ENCODE measurements at places on chromosomes 5 and 9.

DNA sequence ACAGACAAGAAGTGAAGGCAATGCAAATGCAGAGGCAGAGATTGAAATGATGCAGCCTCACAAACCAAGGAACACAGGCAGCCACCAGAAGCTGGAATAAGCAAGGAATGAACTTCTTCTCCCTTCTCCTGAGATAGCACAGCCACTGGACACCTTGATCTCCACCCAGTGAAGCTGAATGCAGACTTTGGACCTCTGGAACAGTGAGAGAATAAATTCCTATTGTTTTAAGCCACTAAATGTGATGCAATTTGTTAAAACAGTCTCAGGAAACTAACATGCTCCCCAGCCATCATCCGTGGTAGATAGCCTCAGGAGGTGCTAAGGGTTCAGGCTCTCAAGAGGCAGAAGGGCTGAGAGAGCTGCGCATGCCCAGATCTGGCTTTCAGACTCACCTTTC lies 512.2 kb upstream of the ZNF608 start:
- DNase-seq: no peak

GRCh38 chr5:62606878-62607277 lies 28.3 kb downstream of the LRRC70 start:
- DNase-seq: no peak

- DNase-seq: no peak
Observed at GRCh38 chr5:103347716-103348423, 89.3 kb downstream of the MACIR start.

DNA sequence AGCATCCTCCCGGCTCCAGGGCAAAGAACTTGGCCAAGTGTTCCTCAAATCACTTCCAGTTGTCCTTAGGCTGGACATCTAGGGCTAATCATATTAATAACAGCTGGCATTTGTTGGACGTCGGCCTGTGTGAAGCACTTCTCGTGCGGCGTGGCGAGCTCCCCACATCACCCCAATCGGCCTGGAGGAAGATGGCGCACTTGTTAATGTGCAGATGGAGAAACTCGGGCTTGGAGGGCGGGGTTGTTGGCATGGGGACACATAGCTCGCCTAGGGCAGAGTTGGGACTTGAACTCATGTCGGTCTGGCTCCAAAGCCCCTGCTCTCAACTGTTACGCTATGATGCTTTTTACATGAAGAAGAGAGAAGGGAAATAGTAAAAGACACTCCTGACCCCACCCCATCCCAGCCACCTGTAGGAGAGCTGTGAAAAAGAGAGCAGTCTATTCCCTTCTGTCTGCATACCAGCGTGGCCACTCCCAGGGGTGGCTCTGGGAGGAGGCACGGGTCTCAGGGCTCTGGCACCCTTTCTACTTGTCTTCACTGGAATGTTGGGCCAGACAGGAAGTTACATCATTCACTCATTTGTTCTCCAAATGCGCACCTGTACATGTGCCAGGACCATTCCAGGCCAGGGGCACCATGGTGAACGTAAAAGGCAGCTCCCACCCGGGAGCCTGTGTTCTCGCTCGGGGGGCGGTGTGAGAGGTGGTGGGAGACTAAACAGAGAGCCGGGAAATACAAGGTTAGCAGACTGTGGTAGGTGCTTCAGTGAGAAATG lies 12.8 kb upstream of the NUP214 start:
- DNase-seq: no peak

- DNase-seq: no peak
Observed at GRCh38 chr5:79030663-79031484, 38.6 kb downstream of the DMGDH start.

DNA sequence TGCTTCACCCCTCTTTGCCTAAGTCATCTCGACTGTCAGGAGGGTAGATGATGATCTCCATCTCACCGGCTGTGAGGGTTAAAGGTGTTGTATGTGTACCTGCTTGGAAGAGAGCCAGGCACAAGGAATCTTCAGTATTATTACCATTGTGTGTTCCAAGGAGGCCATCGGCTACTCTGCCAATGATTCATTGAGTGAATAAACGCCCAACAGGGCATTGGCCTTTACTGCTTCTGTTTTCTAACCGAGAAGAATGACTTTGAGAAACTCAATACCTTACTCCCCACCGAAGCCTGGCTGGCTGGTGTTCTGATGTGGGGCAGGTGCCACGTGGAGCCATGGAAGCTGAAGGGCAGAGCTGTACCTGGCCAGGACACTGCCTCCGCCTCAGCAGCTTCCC lies 228.8 kb downstream of the SNX18 start:
- no peak for DNase-seq

GRCh38 chr5:123429993-123430392 lies 6.8 kb upstream of the CEP120 start:
- DNase-seq: no peak

DNA sequence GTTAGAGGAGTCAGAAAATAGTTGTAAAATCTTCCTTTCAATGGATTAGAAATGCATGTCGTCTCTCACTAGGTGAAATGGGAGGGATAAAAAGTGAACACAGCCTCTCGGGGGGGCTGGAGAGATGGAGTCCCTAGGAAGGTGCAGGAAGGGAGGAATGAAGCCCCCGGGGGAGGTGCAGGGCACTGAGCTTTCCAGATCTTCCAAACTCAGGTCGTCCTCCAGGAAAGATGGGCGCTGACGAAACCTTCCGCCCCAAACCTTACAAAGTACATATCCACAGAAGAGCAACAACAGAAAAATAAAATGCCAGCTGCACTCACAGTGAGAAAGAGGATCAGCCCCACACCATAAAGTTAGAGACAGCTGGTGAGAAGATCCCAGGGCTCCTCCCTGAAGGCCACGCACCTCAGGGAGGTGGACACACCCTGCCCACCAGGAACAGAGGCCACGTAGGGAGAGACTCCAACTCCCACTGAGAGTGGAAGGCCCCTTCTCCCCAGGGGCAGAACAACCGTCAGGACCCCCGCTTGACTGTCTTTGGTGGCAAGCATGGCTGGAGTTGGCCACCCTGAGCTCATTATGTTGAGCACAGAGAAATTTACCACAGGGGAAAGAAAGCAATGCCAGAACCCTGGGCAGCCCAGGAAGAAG lies 174.3 kb downstream of the AUH start:
- no peak for DNase-seq

DNA sequence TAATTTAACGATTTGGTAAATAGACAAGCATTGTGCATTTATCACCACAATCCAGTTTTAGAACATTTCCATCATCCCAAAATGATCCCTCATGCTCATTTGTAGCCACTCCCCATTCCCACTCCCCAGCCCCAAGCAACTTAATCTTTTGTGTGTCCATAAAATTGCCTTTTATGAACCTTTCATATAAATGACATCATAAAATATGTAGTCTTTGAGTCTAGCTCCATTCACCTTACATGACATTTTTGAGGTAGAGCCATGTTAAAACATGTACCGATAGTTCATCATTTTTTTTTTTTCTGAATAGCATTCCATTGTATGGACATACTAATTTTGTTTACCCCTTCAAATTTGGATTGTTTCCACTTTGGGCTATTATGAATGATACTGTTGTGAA lies 70.5 kb downstream of the C9orf85 start:
- no peak for DNase-seq

GRCh38 chr9:94100152-94100879 lies 16.1 kb downstream of the PTPDC1 start:
- DNase-seq: no peak

DNA sequence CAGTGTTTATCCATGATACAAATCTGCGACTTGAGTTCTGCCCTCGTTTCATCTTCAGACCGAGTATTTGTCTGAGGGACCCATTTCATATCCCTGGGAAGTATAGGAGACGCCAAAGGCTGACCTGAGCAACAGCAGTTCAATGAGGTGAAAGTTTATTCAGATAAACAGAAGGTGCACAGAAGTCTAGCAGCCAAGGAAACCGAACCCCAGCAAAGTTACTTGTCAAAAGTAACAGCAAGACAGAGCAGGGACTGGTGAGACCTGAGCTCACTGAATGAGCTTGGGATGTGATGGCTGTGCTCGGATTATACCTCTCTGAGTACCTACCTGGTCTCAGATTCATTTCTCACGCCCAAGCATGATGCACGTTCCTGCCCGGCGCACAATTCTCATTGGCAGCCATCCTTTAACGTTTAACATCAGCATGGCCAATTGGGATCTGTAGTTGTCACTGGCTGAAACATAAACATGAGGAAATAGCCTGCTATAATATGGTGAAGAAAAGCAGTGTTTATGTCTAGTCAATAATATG lies 599 bp downstream of the LYRM7 start:
- no peak for DNase-seq

GRCh38 chr9:131346559-131346958 lies 47.3 kb upstream of the PRRC2B start:
- DNase-seq: no peak

DNA sequence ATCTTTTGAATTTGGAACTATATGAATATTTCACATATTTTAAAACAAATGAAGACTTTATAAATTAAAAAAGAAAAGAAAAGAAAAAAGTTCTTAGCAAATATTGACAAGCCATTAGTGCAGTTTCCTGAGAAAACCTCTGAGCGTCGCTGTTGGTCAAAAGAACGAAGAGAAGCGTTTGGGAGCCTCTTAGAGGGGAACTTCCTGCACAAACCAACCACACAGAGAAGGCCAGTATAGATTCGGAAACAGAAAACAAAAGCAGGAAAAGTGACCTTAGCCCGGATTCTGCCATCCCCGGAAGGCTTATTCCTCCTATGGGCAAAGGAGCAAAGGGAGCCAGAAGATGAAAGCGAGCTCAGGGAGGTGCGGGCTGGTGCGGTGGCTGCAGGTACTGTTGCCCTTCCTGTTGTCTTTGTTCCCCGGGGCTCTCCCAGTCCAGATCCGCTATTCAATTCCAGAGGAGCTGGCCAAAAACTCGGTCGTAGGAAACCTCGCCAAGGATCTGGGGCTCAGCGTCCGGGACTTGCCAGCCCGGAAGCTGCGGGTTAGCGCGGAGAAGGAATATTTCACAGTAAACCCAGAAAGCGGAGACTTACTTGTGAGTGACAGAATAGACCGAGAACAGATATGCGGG lies at the start of gene PCDHGB2:
Gene PCDHGB2 (plus strand): TSS at position 205 of the 637 bp plus-strand sequence. CDS start 142 bp downstream, at position 347.
- no peak for DNase-seq

- no peak for DNase-seq
Observed at GRCh38 chr5:85952680-85953079, 665.1 kb upstream of the COX7C start.

DNA sequence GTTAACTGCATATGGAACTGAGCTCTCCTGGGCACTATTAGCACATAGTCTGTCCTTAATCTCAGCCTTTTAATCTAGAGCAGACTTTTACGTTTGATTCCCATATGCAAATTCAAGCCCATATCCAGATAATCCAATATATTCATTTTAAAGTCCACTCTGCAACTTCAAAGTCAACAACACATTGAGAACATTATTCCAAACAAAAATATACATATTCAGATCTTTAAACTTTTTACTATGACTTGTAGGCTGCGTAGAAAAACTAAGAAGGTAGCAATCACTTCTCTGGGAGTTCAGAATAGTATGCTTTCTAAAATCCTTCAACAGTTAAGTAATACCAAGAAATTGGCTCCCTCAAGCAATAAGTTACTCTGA lies 499.4 kb downstream of the SPATA31D1 start:
- no peak for DNase-seq

- DNase-seq: no peak
Observed at GRCh38 chr9:135169709-135170226, 82.3 kb downstream of the OLFM1 start.

- DNase-seq: no peak
Observed at GRCh38 chr9:72952381-72952690, 517 bp downstream of the ALDH1A1 start.

GRCh38 chr9:109787735-109788134 lies 7.7 kb downstream of the PALM2AKAP2 start:
- DNase-seq: no peak

GRCh38 chr9:92297611-92298010 lies 4.1 kb upstream of the IARS1 start:
- DNase-seq: no peak

DNA sequence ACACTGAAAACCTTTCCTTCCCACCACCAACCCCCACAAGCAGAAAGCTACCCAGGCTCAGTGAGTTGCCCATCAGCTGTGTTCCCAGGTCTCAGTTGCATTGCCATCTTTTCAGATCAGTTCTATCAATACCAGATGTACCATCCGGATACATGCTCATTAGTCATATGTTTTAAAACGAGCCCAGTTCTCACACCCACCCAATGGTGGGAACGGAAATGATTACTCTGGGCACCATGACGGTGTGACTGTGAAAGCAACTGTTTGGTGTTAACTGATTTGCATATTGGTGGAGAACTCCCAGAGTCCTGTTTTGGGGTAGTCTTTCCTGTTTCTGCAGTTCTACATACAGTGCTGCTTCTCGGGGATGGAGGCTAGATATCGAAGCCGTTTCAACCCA lies 212.3 kb downstream of the TRIM36 start:
- DNase-seq: no peak
